ENCODE measurements at places on chromosomes 4 and X.

DNA sequence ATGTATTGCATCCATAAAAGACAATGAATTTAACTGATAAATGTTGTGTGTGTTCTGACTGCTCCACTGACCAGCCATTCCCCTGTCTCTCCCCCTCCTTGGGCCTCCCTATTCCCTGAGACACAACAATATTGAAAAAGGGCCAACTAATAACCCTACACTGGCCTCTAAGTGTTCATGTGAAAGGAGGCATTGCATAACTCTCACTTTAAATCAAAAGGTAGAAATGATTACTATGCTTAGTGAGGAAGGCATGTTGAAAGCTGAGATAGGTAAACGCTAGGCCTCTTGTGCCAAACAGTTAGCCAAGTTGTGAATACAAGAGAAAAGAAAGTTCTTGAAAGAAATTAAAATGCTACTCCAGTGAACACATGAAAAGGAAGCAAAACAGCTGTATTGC is 152.7 kb downstream of the POU4F2 start:
- DNase-seq = no peak

DNA sequence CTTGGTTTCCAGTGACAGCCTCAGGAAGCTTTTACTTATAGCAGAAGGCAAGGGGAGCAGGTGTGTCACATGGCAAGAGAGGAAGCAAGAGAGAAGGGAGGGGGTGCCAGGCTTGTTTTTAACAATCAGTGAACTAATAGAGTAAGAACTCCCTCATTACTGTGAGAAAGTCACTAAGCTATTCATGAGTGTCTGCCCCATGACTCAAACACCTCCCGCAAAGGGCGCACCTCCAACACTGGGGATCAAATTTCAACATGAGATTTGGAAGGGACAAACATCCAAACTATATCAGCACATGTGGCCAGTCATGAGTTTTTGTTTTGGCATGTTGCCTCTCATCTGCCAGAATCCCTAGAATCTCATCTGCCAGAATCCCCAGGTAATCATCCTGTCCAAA is 183.5 kb upstream of the C1QTNF7 start:
- no peak for DNase-seq

GRCh38 chr4:84455697-84456096 is 43.4 kb downstream of the NKX6-1 start:
- DNase-seq = no peak

- DNase-seq = no peak
Observed at GRCh38 chrX:37921758-37922157, 74.4 kb upstream of the DYNLT3 start.

- no peak for DNase-seq
Observed at GRCh38 chrX:134172588-134173259, 64.3 kb upstream of the CCDC160 start.

GRCh38 chrX:131747173-131747572 is 203.3 kb downstream of the OR13H1 start:
- no peak for DNase-seq

GRCh38 chr4:24001486-24002329 is 111.9 kb upstream of the PPARGC1A start:
- DNase-seq = no peak

- no peak for DNase-seq
Observed at GRCh38 chr4:27058819-27059406, 198.3 kb downstream of the STIM2 start.

Data from GM12891 (cell line).